ENCODE measurements at places on chromosomes 2 and 18.

DNA sequence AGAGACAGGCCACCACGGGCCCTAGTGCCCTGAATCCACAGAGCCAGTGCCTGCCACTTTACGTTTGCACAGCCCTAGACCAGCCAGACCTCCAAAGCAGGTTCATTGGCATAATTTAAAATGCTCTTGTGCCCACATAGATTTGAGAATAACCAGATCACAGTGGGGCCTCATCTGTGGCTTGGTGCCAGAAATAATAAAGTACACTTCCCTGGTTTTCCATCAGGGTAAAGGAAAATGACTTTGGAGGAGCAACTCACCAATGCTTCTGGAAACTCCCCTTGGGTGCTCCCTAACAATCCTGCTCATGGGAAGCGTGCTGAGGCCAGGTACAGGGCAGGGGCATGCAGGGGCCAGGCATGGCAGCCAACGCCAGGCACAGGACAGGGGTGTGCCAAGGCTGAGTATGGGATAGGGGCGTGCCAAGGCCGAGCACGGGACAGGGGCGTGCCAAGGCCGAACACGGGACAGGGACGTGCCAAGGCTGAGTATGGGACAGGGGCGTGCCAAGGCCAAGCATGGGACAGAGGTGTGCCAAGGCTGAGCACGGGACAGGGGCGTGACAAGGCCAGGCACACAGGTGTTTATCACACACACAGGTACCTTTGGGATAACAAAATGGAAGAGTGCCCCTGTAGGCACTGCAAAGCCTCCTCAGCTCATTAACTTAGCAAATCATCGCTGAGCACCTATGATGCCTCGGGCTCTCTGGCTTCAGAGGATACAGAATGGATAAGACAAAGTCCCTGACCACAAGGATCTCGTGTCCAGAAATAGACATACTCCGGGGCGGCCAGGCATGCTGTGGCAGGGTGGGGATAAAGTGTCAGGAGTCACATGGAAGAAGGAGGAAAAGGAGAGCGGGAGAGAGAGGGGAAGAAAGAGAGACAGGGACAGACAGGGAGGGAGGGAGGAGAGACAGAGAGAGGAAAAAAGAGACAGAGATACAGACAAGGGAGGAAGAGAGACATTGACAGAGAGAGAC, 334.7 kb downstream of the EIPR1 start:
- no peak for DNase-seq

DNA sequence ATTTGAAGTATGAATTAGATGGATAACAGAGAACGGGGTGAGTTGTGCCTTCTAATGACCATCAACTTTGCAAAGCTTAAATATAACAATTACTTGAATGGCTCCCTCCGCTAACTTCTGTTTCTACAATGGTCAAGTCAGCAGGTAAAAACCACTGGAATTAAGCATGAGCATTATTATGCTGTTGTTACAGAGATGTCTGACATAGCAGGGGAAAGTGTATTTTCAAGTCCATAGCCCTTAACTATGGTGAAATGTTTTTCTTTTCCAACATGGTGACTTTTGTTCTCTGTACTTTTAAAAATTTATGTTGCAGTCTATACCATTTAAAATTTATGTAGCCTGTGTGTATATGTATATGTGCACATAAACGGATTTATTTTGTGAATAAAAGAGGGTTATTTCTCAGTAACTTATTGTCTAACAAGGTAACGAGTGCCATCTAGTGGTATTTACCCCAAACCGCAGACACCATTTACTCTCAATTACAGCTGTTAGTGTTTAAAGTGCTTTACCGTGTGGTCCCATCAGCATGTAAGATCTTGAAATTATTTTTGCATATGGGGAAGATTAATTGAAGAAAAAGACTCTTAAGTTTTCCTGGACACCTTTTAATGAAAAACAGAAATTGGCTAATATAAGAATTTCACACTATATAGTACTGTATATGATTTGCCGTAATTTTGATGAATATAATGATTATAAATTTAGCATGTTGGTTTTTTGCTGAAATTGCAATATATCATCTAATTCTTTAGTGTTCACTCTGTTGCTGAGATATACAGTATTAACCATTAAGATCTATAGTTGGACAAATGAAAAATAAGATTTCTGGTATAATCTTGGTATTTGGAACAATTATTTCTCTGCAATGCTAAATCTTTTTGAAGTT, 78.2 kb downstream of the UBE2E3 start:
- no peak for DNase-seq

DNA sequence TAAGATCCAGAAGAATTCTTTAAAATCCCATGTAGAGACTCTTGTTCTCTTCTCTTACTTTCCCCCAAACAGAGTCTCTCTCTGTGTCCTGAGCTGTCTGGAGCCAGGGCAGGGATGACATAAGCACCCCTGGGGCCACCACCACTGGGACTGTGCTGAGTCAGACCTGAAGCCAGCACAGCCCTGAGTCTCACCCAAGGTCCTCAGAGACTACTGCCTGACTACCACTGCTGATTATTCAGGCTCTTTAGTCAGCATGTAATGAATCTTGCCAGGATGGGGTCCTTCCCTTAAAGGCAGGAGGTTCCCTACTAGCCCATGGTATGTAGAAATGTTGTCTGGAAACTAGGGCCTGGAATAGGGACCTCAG, 34.9 kb upstream of the DYNC1I2 start:
- DNase-seq, result no peak

DNA sequence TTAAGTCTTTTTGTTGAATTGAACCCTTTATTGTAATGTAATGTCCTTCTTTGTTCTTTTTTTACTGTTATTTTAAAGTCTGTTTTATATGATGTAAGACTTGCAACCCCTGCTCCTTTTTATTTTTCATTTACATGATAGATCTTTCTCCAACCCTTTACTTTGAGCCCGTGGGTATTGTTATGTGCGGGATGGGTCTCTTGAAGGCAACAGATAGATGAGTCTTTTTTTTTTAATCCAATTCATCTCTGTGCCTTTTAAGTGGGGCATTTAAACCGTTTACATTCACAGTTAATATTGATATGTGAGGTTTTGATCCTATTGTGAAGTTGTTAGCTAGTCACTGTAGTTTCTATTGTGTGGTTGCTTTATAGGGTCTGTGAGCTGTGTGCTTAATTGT, 120.6 kb downstream of the NCOA1 start:
- no peak for DNase-seq

DNA sequence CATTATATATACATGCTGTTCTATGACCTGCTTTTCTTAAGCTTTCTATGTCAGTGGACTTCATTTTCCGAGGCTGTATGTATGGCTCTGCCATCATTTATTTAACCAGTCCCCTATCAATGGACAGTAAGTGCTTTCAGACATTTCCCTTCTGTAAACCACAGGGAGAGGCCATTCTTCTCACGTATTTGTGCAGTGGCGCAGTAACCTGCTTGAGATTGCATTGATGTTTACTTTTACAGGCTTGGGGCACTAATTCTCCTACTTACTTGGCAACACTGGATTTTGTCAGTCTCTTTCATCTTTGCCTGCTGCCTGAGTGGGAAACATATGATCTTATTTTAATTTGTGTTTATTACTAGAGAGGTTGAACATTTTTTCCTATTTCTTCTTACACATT, 52.1 kb downstream of the BOLA3 start:
- no peak for DNase-seq

DNA sequence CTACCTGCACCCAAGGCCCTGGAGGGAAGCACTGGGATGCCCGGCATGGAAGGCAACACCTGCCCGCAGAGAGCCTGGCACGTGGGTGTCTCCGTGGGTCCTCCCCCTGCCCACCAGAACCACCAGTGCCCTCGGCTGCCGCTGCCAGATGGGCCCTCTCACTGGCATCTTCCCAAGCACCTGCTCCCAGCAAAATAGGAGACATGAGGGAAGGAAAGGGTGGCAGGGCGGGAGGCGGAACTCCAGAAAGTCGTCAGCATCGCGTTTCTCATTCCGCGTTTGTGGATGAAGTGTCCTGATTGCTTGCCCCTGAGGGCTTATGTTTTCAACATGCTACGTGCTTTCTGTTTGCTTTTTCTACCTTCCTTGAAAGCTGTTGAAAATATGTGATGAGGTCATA, 8.8 kb upstream of the SNTG2 start:
- DNase-seq, result no peak

DNA sequence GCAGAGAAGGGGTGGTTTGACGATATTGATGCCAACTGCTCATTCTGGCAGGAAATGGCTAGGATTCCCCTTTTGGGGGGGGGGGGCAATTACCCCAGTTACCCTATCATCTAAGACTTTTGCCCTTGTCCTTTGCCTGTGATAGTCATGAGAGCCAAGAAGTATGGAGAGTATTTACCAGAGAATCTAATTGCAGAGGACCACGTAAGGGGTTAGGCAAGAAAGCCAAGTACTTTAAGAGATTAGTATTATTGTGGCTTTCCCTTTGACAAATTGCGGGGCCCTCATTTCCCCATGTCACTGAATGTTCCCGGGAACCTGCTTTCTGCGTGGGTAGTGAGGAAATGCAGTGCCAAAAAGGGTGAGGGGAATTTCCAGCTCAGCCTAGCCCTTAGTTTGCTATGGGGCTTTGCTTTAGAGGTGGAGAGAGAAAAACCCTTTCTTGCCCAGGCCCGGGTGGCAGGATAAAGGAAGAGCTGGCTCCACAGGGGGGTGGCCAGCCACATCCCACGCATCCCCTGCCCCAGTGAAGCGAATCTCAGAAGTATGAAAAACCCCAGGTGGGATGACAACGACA, 1.5 kb downstream of the AQP4 start:
- DNase-seq, result no peak

DNA sequence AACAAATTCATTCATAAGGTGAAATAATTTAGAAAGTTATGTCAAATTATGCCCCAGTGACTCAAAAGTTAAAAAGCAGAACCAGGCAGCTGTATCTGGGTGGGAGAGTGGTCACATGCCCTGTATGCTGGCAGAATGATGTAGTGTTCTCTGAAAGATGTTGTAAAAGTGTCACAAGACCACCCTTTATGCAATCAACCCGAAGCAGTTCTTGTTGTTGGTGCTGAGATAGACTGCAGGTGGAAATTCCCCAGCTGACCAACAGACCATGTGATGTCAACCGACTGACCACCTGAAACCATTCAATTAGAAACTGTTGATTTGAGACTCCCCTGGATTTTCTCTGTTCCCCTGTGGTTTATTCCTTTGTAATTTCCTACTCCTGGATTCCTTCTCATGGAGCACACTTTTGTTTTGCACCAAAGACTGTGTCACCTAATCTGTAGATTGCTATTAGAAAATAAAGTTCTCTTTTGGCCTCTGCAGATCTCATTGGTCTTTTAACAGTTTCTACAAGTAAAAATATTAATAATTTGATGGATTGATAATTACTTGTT, 1341.3 kb upstream of the LRRTM1 start:
- no peak for DNase-seq

DNA sequence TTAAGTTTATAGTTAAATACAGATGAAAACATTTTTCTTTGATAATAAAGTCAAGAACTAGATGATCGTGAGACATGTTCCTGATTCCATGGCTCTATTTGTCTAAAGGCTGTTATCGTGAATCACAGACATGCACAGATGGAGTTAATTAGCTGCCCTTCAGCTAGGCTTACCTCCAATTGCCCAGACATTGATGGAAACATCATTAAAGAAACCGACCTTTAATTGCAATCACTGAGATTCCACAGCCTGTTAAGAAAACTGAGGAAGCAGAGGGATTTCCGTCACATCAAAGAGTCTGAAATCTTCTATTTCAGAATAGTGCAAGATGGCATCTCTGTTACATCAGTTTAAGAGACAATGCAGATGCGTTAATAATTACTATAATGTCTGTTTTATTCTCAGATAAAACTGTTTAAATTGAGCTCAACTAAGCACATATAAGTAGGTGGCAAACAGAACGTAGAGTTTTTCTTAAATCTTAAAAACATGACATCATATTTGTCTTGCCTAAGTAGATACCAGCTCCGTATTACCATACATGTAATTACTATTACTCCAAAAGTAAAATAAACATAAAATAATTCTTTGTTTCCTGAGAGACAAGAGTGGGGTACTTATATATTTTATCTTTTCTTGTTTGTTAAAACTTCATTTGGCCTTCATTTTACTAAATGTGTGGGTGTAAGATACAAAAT, 23.9 kb upstream of the CRACDL start:
- no peak for DNase-seq

GRCh38 chr2:122168799-122169198, 413.3 kb downstream of the TSN start:
- no peak for DNase-seq

DNA sequence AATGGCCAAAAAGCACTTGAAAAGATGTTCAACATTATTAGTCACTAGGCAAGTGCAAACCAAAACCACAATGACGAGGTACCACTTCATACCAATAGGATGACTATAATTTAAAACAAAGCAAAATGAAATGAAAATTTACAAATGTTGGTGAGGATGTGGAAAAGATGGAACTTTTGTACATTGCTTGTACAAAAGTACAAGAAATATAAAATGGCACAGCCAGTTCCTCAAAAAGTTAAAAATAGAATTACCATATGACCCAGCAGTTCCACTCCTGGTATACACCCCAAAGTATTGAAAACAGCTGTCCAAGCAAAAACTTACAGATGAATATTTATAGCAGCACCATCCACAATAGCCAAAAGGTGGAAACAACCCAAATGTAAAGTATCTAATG, 107.8 kb upstream of the XPO1 start:
- no peak for DNase-seq

GRCh38 chr2:23497063-23497462, 112.1 kb downstream of the KLHL29 start:
- no peak for DNase-seq

DNA sequence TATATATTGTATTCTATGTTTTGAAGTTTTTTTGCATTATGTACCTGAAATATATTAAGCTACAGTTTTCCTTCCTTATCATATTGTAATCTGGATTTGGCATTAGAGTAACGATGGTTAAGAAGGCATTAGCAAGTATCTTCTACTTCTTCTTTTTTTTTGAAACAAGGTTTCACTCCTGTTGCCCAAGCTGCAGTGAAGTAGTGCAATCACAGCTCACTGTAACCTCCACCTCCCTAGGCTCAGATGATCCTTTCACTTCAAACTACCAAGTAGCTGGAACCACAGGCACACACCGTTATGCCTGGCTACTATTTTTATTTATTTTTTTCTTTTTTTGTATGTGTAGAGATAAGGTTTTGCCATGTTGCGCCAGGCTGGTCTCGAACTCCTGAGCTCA, 201.1 kb downstream of the ZNF804A start:
- no peak for DNase-seq

DNA sequence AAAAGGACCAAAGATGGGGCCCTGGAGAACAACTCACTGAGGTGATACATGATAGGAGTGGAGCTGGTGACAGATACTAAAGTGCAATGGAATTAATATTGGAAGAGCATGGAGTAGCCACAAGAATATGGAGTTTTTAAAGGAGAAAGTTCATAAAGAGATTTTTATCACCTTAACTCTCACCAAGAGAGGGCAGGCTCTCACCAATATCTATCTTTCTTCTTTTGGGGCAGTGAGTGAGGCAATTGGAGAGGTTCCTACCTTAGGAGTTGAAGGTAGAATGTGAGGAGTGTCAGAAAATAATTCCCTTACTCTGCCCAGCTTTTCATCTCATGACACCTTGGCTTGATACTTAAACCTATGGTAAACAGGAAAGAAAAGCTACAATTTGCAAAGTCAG, 233.7 kb upstream of the CWC22 start:
- DNase-seq, result no peak

GRCh38 chr2:166084301-166084700, 43.5 kb downstream of the SCN1A start:
- DNase-seq, result no peak

GRCh38 chr2:25377822-25378421, 36.2 kb upstream of the DNMT3A start:
- no peak for DNase-seq

Measured in stimulated activated CD8-positive, alpha-beta memory T cell treated with anti-CD3 and anti-CD28 coated beads, Interleukin-7, amount 100 ng/mL, for 1 hour (primary cell).